Activated T-cell treated with anti-CD3 and anti-CD28 coated beads, Interleukin-2, amount 50 U/mL, for 72 hours (primary cell): ENCODE measurements at places on chromosomes 4 and X. TPM values are rescaled to one million over a fixed set of nuclear protein-coding genes. Genes with fewer than 3 reads are reported as not detected.

DNA sequence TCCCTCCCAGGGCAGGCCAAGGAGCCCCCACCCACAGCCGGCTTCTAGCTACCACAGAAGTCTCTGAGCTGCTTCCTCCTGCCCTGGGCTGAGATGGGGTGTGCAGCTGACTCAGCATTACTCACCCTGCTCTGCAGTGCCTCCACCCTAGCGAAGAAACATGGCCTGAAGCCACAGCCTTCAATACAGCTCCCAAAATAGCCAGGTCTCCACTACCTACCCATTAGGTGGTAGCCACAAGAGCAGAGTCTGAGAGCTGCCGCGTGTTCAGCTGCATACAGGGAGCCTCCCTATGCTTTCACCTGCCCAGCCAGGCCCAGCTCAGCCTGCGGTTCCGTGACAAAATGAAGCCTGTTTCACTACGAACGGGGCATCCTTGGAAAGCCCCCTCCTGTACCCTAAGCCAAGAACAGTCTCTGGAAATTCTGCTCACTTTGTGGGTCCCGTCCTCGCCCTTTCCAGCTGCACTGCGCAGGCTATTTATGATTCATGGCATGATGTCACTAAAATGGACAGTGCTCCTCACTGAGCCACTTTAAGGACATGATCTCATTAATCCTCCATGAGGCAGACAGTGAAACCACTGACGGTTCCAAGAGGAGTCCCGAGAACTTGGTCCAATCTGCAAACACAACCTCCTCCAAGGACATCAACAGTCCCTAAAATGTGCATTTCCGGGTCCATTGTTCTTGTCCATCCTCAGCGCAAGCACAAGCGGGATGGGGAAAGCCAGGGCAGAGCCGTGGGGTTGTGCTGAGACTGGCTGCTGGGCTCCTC, 20.2 kb downstream of the WDR1 start:
- peak; percentile 89 for DNase-seq
- no peaks in the 10 kb centered on the region for H3K27me3 ChIP-seq
- H3K36me3 ChIP-seq = peaks cover 28% of the 10 kb centered on the region

DNA sequence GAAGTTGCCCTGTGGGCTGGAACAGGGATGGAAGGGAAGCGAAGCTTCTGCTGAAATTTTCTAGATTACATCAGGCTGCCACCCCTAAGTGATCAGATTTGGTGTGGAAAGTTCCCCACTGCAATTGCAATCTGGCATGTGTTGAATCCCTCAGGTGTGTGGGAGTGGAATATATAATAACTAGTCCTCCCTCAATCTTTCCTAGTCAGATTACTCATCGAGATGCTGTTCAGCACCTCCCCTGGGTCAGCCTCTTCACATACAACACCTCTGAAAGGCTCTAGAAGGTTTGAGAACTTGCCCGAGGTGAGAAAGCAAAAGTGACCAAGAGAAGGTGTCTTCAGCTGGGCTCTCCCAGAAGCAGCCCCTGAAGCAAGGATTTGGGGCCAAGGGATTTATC, 336.8 kb downstream of the BCOR start:
- H3K27me3 ChIP-seq = no peaks in the 10 kb centered on the region
- H3K4me3 ChIP-seq = peak overlapping the region; percentile 36
- H3K27ac ChIP-seq = no peak overlapping the region
- peak; percentile 24 for DNase-seq
- no peaks in the 10 kb centered on the region for H3K36me3 ChIP-seq

DNA sequence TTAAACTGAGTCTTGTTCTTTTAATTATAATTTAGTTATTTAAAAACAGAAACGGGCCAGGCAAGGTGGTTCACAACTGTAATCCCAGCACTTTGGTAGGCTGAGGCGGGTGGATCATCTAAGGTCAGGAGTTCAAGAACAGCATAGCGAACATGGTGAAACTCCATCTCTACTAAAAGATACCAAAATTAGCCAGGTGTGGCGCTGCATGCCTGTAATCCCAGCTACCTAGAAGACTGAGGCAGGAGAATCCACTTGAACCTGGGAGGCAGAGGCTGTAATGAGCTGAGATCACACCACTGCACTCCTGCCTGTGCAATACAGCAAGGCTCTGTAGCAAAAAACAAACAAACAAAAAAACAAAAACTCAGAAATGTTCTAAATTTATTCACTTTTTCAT, 852.9 kb downstream of the TECRL start:
- no peaks in the 10 kb centered on the region for H3K36me3 ChIP-seq
- DNase-seq = no peak
- H3K27me3 ChIP-seq = no peaks in the 10 kb centered on the region
- no peak overlapping the region for H3K4me3 ChIP-seq

- H3K36me3 ChIP-seq = no peaks in the 10 kb centered on the region
- no peak for DNase-seq
- no peak overlapping the region for H3K27ac ChIP-seq
- no peaks in the 10 kb centered on the region for H3K4me1 ChIP-seq
Observed at GRCh38 chrX:12269484-12269883, 131.2 kb downstream of the FRMPD4 start.

DNA sequence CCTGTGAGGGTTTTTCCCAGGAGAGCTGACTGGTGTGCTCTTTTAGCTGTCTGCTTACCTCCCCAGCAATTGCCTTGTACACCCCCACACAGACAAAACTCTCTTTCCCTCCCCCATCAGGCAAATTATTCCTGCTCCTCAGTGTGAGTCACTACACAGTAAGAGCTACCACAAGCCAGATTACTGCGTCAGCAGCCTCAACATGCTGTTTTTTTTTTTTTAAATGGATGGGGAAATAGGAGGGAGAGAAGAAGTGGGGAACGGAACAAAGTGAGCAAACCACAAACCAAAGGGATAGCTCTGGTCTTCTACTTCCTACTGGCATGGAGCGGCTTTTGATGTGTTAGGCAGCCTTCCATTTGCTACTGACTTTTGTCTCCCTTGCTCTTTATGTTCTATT, 107.5 kb upstream of the ACSL4 start:
- no peaks in the 10 kb centered on the region for H3K36me3 ChIP-seq
- peak; percentile 3 for DNase-seq
- peaks cover 14% of the 10 kb centered on the region for H3K27me3 ChIP-seq

- no peaks in the 10 kb centered on the region for H3K4me1 ChIP-seq
- no peaks in the 10 kb centered on the region for H3K27me3 ChIP-seq
- H3K4me3 ChIP-seq = no peak overlapping the region
- no peak for DNase-seq
- H3K27ac ChIP-seq = no peak overlapping the region
Observed at GRCh38 chr4:120105472-120105871, 38.8 kb upstream of the MAD2L1 start.

DNA sequence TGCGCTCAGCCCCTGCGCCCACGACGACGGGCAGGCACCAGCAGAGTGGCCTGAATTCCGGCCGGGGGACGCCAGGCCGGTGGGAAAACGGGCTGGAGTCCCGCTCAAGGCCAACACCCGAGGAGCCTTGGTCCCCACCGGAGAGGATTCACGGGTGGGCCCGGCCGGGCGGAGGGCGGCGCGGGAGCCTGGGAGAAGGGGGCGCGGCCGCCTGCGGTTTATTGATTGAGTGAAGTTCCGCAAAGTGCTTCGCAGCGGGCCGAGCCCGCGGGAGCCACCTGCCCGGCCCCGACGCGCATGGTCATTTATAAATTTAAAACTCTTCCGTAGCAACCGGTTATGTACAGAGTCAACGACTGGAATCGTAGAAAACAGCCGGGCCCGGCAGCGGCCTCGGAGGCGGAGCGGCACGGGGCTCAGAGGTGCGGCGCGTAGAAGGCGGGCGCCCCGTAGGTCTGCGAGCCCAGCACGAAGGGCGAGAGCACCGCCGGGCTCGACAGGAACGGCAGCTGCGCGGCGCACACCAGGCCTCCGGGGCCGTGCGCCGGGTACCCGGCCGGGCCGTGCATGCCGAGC, 3.6 kb downstream of the NKX1-1 start:
- no peak overlapping the region for H3K4me3 ChIP-seq
- H3K27ac ChIP-seq = no peak overlapping the region
- DNase-seq = no peak
- no peaks in the 10 kb centered on the region for H3K4me1 ChIP-seq
- H3K36me3 ChIP-seq = no peaks in the 10 kb centered on the region

DNA sequence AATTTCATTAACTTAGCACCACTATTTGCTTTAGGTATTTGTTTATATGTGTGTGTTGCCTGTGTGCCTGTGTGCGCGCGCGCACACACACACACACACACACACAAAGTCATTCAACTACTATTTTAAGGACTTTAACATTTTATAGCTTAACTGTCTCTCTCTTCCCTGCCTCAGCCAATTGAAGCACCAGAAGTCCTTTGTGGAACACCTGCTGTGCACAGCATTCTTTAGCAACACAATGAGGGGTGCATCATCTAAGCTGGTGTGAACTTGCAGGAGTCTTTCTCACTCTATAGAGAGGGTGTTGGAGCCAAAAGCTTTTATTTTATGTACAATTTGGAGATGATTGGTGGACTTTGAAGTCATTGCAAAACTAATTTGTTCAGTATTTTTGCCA, 31.3 kb downstream of the SLIT2 start:
- H3K4me3 ChIP-seq = no peak overlapping the region
- H3K4me1 ChIP-seq = no peaks in the 10 kb centered on the region
- no peak for DNase-seq
- no peaks in the 10 kb centered on the region for H3K27me3 ChIP-seq
- no peak overlapping the region for H3K27ac ChIP-seq

DNA sequence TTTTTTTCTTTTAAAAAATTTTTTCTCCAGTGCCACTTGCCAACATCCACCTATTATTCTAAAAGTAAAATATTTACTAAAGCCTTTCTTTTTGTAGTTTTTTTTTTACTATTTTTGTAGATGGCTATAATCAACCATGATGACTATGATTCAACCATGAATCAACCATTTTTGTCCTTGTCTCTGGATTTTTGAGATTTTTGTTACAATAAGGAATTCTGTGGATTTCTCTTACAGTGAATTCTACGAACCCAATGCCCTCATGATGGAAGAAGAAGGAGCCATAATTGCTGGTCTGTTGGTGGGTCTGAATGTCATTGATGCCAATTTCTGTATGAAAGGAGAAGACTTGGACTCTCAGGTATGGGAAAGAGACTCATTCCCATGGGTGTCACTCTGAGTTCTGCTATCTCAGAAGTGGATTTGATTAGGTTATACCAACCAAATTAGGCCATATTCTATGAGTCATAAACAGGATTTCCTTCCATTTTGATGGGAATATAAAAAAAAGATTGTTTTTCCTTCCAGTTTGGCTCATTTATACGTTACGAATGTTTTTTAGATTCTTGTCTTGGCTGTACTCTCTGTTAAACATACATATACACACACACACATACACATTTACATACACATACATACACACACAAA, 46.7 kb downstream of the RUFY3 start:
- no peak overlapping the region for H3K27ac ChIP-seq
- no peaks in the 10 kb centered on the region for H3K4me1 ChIP-seq
- H3K36me3 ChIP-seq = no peaks in the 10 kb centered on the region
- H3K27me3 ChIP-seq = no peaks in the 10 kb centered on the region
- no peak for DNase-seq

DNA sequence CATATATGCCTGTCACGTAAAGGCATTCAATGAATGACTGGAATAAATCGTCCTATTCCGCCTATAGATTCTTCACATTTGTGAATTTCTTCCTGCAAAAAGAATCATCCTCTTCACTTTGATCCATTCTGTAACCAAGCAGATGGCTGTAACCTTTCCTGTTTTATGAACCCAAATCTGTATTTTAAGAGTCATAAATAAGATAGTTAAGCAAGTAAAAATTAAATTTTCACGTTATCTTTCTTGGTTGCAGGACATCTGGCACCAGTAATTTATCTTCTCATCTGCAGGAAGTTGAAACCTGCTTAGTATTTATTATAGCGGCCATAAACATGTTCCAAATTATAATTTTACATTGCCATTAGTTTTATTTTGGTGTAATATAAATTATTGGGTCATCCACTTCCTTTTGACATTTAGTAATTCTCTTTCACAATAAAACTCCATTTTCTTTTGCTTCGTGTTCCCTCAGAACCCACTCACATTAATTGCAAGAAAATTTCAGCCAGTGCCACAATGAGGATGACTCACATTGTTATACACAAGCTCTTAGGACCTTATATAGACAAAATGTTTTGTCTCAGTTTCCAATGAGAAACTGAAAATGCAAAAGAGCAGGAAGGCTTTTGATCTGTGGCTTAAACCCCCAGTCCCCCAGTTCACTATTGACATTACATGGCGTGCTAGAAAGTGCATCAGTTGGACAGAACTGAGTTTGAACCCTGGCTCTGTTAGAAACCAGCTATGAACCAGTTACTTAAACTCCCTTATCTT, 51.1 kb downstream of the TMEM156 start:
- peak overlapping the region; percentile 71 for H3K27ac ChIP-seq
- peaks cover 67% of the 10 kb centered on the region for H3K4me1 ChIP-seq
- peak; percentile 47 for DNase-seq

DNA sequence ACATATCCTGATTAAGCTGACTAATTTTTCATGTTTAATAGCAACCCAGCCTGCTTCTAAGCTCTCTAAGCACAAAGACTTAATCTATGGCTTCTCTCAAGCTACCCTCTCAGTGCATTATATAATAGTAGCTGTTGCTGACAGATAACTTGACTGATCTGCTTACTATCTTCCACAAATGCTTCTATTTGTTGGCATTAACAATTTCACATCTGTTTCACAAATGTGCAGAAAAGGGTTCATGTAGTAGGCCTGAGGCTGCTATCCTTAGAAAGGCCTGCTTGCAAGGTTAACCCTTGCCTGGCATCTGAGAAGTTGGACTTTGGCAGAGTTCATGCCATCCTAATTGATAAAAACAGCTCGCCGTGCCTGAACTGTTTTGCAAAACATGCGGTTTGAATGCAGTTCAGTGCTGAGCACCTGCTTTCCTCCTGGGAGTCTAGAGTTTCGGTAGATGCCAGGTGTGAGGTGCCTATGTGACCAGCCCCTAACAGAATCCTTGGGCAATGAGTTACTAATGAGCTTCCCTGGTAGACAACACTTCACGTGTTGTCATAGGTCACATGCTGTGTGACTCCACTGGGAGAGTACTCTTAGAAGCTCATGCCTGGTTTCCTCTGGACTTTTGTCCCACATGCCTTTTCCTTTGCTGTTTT, 68.4 kb downstream of the NSG1 start:
- no peaks in the 10 kb centered on the region for H3K27me3 ChIP-seq
- no peak overlapping the region for H3K27ac ChIP-seq
- no peaks in the 10 kb centered on the region for H3K4me1 ChIP-seq
- H3K4me3 ChIP-seq = no peak overlapping the region
- peaks cover 6% of the 10 kb centered on the region for H3K36me3 ChIP-seq

GRCh38 chr4:20944451-20944850, 244.2 kb downstream of the PACRGL start:
- H3K4me3 ChIP-seq = no peak overlapping the region
- no peaks in the 10 kb centered on the region for H3K27me3 ChIP-seq
- H3K27ac ChIP-seq = no peak overlapping the region
- DNase-seq = no peak
- H3K4me1 ChIP-seq = no peaks in the 10 kb centered on the region

GRCh38 chrX:41688835-41689234, at the start of gene GPR34:
TSS of gene GPR34 (plus strand) at chrX:41688973. CDS start at chrX:41695634, 6,661 bp downstream.
- no peaks in the 10 kb centered on the region for H3K36me3 ChIP-seq
- peak; percentile 12 for DNase-seq
- peaks cover 33% of the 10 kb centered on the region for H3K4me1 ChIP-seq
- peak within 1 kb of the TSS; percentile 37 for H3K27ac ChIP-seq
- H3K27me3 ChIP-seq = peaks cover 20% of the 10 kb centered on the region

The SPARCL1 gene
- total RNA-seq = not detected

The GABRQ gene
- 0.05 TPM for total RNA-seq

The MFAP3L gene
- total RNA-seq = 1.7 TPM

The FGFR3 gene
- not detected for total RNA-seq

The CACNA1F gene
- 4.1 TPM for total RNA-seq

The RAI2 gene
- 1.5 TPM for total RNA-seq

The XPNPEP2 gene
- total RNA-seq = 0.24 TPM
